ENCODE measurements at places on chromosomes 11 and 22. TPM values are rescaled to one million over a fixed set of nuclear protein-coding genes. Genes with fewer than 3 reads are reported as not detected.

The MS4A6A gene
- total RNA-seq, result 0.63 TPM

GRCh38 chr11:110912437-110912836, 200.2 kb upstream of the ARHGAP20 start:
- no peak for DNase-seq

GRCh38 chr11:114088216-114088615, 28.7 kb downstream of the ZBTB16 start:
- DNase-seq, result no peak

DNA sequence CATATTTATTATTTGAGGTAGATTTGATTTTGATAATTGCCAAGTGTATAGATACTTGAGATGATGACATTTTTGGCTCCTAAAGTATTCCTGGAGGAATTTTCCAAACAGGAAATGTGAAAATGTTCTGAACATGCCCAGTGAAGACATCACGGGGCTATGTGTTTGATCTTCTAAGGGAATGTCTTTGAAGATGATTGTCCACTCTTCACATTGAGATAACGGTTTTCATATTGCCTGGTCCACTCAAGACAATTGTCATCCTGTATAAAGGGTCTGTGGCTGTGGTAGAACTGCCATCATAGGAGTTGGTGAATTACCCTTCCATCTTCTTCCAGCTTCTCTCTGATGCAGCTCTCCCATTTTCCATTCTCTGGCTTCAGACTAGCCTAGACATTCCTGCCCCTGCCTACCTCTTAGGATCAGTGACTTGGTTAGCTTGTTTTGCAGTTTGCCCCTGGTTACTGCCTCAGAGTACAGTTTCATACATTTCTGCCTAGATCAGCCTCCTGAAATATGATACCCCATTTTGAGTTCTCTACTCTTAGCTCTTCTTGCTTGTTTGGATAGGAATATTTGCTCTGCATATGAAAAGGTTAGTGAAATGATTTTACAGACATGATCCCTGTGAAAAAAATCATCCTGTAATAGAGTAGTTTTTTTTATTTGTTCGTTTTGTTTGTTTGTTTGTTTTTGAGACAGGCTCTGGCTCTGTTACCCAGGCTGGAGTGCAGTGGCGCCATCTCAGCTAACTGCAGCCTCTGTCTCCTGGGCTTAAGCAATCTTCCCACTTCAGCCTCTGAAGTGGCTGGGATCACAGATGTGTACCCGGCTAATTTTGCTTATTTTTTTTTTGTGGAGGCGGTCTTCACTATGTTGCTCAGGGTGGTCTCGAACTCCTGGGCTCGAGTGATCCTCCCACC, 111.4 kb upstream of the SORL1-AS1 start:
- DNase-seq, result no peak

The GALR3 gene
- total RNA-seq, result not detected

- no peak for DNase-seq
Observed at GRCh38 chr11:12540913-12541582, 133.2 kb upstream of the TEAD1 start.

GRCh38 chr11:130389335-130389935, 39.0 kb downstream of the ADAMTS8 start:
- no peak for DNase-seq

GRCh38 chr11:76642341-76642740, 28.2 kb downstream of the LRRC32 start:
- DNase-seq, result no peak

The OR6A2 gene
- total RNA-seq, result 0.25 TPM

The HORMAD2 gene
- not detected for total RNA-seq

DNA sequence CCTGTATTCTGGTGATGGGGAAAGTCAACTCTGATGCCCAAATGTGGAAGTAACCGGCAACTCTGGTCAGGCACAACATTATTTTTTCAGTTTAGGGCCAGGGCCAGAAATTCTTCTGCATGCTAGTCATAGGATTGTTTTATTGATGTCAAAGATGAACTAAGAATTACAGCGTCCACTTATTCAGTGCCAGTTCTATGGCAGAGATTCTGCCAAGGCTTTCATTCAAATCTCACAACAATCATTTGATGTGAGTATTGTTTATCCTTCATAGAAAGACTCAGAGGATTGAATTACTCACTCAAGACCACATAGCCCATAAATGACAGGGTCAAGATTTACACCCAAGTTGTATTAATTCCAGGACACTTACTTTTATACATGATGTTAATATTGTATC, 87.7 kb downstream of the TMPRSS5 start:
- DNase-seq, result no peak

The PAMR1 gene
- under 0.01 TPM for total RNA-seq

DNA sequence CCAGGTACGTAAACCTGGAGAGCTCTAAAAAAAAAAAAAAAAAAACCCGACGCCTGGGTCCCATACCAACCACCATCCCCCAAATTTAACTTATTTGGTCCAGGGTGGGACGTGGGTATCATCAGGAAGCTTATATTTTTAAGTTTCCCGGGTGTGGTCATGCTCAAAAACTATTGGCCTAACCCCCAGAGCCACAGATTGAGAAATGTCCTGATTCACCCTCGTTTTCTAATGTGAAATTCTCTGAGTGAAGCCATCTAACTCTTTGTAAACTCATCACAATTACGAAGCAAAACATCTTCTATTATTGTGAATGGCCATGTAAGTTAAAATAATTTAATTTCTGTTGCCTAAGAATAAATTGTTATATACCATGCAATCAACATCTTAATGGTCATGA, 29.6 kb downstream of the PAK1 start:
- no peak for DNase-seq

The LDHAL6A gene
- total RNA-seq, result not detected

GRCh38 chr11:85279267-85279666, 347.9 kb downstream of the DLG2 start:
- DNase-seq, result no peak

The OR52I2 gene
- total RNA-seq, result not detected

- no peak for DNase-seq
Observed at GRCh38 chr22:23054531-23055257, 15.6 kb upstream of the GNAZ start.

DNA sequence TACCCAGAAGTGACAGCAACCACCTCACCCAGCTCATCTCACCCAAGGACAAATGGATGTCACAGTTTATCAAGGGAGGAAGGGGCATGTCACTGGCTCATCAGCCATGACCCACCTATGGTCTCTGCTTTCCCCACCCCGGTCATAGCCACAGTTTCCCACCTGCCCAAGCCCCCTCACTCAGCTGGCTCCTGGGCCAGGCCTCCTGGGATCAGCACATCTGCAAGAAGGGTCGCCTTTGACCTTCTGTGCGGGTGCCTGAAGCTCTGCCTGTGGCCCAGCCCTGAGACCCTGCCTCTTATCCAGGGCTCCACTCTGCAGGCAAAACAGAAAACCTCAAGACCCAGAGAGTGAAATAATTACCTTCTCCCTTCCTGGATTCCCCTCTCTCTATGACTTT, 236.4 kb downstream of the BUD13 start:
- no peak for DNase-seq

DNA sequence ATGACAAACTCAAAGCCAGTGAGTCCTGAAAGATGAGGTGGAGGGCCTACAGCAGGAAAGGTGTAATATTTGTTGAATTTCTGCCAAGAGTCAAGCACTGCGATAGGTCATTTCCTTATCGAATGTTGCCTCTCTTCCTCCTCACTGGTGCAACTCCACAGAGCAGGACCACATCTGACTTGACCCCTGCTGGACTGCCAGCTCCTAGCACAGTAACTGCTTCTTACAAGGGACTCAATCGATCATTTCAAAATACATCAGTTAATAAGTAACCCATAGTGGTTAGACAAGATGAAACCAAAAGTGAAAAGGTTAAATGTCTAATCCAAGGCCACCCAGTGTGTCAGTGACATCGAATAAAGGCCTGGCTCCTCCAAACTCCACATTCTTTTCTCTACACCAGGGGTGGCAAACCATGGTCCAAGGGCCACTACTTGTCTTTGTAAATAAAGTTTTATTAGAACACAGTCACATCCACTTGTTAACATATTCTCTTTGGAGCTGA, 98.5 kb upstream of the CSNK2A3 start:
- no peak for DNase-seq

- no peak for DNase-seq
Observed at GRCh38 chr11:134864233-134864967, 452.4 kb upstream of the B3GAT1 start.

- no peak for DNase-seq
Observed at GRCh38 chr11:114587398-114587953, 8.1 kb downstream of the NXPE4 start.

DNA sequence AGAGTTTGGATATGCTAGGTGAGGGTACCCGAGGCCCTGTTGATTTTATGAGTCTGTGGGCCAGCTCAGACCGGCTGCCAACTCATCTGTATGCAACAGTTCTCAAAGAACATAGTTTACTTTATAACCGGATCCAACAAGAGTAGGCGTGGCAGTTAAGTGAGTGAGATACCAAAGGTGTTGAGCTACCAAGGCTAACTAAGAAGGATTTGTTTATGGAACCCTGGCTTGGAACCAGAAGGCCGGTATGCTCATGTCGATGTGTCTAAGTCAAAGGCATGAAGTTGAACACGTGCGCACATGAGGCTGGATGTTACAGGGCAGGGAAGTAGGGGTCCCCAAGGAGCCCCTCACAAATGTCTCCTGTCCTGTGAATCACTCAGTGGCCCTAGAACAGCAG, at the start of gene KCNJ1:
Gene KCNJ1 (minus strand): TSS at position 20 of the 400 bp plus-strand sequence. CDS start 27,053 bp downstream, outside the sequence.
- DNase-seq, result no peak

The FDXACB1 gene
- 1.4 TPM for total RNA-seq

- DNase-seq, result no peak
Observed at GRCh38 chr11:79438631-79439409, 2.0 kb downstream of the TENM4 start.

GRCh38 chr11:69702239-69702691, 1.6 kb downstream of the FGF19 start:
- DNase-seq, result no peak

- no peak for DNase-seq
Observed at GRCh38 chr11:115425816-115426215, 78.4 kb downstream of the CADM1 start.

GRCh38 chr11:8375460-8375859, 111.8 kb upstream of the LMO1 start:
- no peak for DNase-seq

GRCh38 chr11:2133241-2134021, 5.8 kb downstream of the IGF2 start:
- DNase-seq, result no peak

DNA sequence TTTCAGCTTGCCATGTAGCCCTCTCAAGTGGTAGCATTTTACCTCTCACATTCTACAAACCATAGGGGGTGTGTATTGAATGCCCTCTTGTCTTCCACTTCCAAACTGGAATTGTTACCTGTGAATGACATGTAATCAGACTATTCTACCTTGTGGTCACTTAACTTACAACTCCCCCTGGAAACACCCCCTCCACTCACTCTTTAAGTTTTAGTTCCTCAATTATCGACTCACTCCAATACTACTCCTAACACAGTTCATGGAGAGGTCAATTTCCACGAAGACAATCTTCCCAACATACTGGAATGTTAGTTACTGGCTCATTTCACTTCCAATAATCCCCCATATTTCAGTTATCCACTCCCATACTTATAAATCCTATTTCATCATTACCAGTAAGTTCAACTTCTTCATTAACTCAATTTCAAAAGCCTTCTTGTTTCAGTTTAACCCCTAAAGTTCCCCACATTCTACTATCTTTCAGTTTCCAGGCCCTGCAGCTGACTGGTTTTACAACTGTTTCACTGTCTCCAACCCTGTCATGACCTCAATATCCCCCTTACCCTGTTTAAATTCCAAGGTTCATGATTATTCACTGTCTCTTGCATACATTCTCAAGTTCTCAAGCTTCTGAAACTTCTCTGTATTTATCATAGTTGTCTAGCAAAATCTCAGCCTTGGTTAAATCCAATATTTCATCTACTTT, 92.5 kb downstream of the C11orf87 start:
- no peak for DNase-seq

GRCh38 chr11:61675826-61676225, 4.4 kb upstream of the DAGLA start:
- no peak for DNase-seq

- DNase-seq, result no peak
Observed at GRCh38 chr11:13434247-13435205, 28.5 kb downstream of the BTBD10 start.

DNA sequence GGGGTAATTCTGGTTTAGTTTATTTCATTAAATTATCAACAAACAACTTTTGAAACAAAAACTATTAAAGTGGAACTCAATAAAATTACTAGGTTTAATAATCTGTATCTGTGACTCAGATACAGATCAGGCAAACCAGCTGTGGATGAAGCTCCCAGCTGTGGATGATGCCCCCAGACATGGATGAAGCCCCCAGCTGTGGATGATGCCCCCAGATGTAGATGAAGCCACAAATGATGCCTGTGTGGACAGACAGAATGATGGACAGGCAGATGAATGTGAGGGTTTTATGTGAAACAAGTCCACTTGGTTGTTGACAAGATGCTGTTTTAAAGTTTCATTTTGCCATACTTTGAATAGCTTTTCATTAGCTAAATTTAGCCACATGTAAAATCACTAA, 5.8 kb upstream of the ZNF74 start:
- DNase-seq, result no peak

DNA sequence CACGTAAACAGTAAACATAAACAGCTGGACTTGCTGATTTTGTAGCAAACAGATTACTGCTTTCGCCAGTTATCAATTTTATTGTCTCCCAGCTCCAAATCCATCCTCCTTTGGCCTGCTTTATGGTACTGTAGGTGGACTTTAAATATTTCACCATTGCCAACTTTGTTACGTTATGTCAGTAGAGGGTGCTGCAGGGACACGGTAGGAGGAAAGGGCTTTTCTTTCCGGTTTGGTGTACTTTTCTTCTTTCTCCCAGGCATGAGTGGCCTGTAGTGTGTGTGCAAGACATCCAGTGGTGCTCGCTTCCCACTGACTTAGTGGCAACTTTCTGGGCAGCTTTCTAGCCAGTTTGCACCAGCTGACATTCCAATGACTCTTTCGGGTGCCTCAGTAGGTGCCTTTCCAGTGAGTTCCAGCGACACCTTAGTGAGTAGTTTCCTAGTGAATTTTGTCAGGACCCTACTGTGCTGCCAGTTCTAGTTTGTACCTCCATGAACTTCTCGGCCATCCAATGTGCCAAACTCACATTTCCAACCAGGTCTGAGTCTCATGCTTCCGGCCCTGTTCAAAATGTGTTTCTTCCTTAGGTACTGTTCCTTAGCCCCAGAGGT, 267.6 kb upstream of the TENM4 start:
- DNase-seq, result no peak

DNA sequence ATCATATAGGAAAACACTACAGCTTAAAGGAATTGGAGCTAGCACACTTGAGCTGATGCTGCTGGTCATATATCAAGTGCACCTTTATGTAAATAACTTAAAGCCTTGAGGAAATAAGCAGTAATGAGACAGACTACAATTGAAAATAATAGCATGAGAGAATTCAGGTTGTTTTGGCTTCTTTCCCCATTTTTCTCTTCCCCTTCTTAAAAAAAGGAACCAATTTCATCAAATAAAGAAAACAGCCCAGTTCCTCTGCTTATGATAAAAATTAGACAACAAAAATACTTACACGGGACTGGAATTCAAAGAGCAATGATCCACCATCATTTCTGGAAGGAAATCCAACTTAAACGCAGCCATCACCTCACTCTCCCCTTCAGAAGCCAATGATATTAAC, 50.2 kb upstream of the RAPSN start:
- DNase-seq, result no peak

The RAB38 gene
- 2.4 TPM for total RNA-seq

- no peak for DNase-seq
Observed at GRCh38 chr11:132205496-132205895, 835.1 kb downstream of the NTM start.
